Substantia nigra (tissue), 51 donors: ENCODE measurements at places on chromosomes 4 and X.
A peak's percentile ranks its signal among the peaks of the same experiment; 100 is the strongest.

DNA sequence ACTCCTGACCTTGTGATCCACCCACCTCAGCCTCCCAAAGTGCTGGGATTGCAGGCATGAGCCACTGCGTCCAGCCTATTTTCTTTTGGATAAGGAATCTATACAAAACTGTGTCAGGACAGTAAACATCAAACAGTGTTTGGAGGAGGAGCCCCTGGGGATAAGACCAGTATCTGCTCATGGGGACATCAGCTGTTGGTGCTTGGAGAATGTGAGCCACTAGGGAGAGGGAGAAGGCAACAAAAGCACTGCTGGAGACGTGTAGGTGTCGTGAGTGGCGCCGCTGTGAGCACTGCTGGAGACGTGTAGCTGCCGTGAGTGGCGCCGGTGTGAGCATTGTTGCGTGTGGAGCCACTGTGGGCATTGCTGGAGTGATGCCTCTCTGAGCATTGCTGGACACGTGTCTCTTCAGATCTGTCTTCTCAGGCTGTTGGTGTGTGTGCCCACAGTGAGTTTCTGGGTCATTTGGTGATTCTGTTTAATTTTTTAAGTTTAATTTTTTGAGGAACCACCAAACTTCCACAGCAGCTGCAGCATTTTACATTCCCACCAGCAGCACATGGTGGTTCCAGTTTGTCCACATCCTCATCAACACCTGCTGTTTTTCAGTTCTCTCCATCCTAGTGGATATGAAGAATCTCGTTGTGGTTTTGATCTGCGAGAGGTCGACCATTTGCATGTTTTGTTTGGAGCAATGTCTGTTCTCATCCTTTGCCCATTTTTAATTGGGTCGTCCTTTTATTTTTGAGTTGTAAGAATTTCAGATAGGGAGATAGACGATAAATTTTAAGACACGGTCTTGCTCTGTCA lies 19.0 kb downstream of the DGKQ start:
- no peak for DNase-seq

GRCh38 chr4:8568068-8568668 lies 12.0 kb upstream of the GPR78 start:
- DNase-seq: no peak

GRCh38 chr4:101689220-101689619 lies 101.3 kb upstream of the BANK1 start:
- DNase-seq: no peak

- DNase-seq: peak; percentile 51
These were observed 77.5 kb downstream of the RLIM start for GRCh38 chrX:74536832-74537371.

GRCh38 chr4:82123934-82124333 lies 249.9 kb downstream of the HNRNPD start:
- DNase-seq: no peak

GRCh38 chrX:18889346-18890048 lies 94.4 kb downstream of the PHKA2 start:
- DNase-seq: no peak

GRCh38 chr4:18171896-18172295 lies 150.3 kb upstream of the LCORL start:
- DNase-seq: no peak
